Kidney capillary endothelial cell (primary cell): ENCODE measurements at places on chromosomes 5 and 9.
A peak's percentile ranks its signal among the peaks of the same experiment; 100 is the strongest.

GRCh38 chr5:148202531-148203203 lies at the start of gene SPINK6:
Gene SPINK6 (plus strand): TSS chr5:148203042. CDS start chr5:148203097, 55 bp downstream.
- DNase-seq, result no peak

DNA sequence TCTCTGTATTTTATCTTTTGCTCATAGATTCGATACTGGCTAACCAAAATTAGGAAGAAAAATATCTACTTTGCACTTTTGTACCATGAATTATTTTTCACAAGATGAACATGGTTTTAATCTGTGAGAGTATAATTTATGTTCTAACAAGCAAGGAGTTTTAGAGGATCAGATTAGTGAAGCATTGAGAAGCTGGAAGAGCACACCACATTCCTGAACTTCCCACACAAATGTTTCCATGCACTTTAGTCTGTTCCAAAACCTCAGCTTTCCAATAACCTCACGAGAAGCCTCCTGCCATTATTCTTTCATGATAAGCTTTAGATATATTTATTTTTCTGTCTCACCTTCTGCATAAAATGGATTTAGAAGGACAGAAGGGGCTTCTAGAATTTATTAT lies 98.7 kb upstream of the MPDZ start:
- DNase-seq, result no peak

- no peak for DNase-seq
Observed at GRCh38 chr9:83469722-83470121, 68.5 kb downstream of the FRMD3 start.

- DNase-seq, result no peak
Observed at GRCh38 chr9:101073122-101073521, 44.6 kb downstream of the PLPPR1 start.

GRCh38 chr5:21806943-21807342 lies 1046.2 kb downstream of the CDH12 start:
- no peak for DNase-seq

- DNase-seq, result peak; percentile 38
Observed at GRCh38 chr5:149667084-149667828, 62.9 kb upstream of the PPARGC1B start.

DNA sequence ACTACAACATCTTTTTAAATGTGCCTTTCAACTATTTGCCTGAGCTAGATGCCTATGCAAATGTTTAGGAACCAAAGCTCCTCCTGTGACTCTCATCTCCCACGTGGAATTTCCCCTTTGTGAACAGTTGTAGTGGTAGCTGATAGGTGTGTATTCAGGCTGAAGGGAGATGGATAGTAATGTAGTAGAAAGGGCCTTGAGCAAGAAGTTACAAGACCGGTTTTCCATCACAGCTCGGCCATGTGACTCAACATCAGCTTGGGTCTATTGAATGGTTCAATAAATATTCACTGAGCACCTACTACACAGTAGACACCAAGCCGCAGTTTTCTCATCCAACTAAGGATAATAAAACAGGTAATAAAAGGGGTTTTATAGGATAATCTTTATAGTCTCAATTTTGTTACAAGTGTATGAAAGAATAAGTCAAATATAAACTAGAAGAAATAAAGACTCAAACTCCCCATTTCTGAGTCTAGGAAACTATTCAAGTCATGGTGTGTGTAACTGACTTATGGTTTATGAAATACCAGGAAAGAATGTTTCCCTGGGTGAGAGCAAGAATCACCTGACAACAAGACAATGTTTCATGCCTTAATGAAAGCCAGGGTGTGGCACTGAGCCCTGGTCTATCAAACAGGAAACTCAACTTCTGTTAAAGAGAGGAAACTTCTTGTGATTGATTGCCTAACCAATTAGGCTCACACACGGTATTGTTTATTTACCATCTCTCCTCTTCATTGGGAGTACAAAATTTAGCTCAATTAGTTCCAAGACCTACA lies 187.1 kb upstream of the SPEF2 start:
- DNase-seq, result no peak

- peak; percentile 32 for DNase-seq
Observed at GRCh38 chr5:82793808-82794419, 283.3 kb downstream of the TMEM167A start.

DNA sequence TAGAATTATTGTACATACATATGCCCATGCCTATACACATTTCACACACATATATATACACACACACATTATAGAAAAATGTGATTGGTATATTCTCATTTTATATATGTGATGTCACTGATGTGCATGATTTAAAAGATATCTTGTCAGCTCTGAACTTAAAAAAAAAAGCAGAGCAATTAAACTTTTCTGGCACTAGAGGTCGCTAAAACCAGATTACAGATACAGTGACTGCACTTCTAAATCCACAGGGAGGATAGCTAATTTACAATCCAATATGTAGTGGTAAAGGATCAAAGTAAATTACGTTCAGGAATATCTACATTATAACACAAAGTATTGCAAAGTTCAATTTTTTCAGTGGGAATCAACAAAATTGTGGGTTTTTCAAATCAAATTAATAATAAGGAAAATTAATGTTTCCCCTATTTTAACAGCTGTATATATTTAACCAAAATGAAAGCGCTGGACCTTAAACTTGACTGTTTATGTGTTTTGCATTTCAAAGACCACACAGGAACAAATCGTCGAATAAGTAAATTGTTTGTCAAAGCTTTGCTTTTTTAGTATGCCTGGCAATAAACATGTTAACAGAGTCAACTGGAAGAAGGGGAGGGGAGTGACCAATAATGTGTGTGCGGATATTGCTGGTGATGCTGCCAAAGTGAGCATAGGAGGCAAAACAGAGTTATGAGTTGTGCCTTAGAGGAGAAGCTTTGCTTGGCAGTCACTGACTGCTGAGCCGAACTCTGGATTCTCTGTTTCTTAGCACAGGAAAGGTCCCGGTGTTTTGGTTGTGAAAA lies 1201.4 kb upstream of the C9orf72 start:
- DNase-seq, result peak; percentile 15

- no peak for DNase-seq
Observed at GRCh38 chr5:149745212-149745942, 15.3 kb downstream of the PPARGC1B start.

GRCh38 chr5:36887532-36887931 lies 11.0 kb downstream of the NIPBL start:
- DNase-seq, result no peak

DNA sequence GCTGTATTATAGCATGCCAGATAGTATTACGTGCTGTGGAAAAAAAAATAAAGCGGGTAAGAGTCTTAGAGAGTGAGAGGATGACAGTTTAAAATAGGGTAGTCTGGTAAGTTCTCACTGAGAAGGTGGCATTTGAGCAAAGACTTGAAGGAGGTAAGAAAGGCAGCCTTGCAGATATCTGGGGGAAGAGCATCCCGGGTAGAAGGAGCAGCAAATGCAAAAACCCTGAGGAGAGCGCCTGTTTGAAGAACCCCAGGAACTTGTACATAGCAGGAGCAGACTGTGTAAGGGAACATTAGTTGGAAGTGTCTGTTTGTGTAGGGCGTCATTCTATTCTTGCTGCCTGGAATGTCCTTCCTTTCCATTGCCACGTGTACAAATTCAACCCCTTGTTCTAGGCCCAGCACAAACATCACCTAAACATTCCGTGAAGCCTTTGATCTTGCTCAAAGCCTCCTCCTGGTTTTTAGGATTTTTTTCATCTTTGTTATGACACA lies 2.6 kb downstream of the AP3S1 start:
- no peak for DNase-seq

- DNase-seq, result peak; percentile 44
Observed at GRCh38 chr5:52893105-52893504, 96.0 kb upstream of the ITGA2 start.

GRCh38 chr9:137679249-137679648 lies 60.4 kb downstream of the EHMT1 start:
- DNase-seq, result peak; percentile 46

DNA sequence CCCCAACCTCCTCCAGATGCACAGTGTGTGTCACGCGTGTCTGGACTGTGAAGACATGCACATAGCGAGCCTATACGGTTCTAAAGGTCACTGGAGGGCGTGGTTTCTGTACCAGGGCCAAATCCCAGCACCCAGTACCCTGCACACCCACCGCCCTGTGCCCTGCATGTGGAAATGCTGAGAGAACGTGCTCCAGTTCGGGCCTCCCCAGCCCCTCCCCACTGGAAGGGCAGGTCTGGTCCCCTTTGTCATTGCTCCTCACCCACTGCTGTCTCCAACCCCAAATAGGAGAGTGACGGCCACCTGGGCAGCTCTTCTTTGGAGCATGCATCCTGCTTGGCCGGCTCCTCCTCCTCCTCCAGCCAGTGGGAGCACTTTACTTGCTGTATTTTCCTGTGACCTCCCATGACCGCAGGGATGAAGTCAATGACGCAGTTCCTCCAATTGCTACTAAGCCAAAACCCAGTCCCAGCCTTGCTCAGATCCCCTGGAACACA lies 116.7 kb downstream of the WNK2 start:
- DNase-seq, result no peak

DNA sequence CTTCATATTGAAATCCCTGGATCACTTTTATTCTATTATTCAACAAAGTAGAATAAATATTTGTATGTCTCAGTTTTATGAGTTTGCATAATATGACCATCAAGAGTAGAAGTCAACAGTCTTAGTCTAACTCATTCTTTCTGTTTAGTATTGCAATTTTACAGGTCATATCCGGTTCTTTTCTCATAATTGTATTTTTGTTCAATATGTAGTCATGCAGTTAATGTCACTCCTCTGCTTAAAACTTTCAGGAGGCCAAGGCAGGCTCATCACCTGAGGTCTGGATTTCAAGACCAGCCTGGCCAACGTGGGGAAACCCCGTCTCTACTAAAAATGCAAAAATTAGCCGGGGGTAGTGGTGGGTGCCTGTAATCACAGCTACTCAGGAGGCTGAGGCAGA lies 148.4 kb upstream of the TRPM3 start:
- DNase-seq, result no peak

DNA sequence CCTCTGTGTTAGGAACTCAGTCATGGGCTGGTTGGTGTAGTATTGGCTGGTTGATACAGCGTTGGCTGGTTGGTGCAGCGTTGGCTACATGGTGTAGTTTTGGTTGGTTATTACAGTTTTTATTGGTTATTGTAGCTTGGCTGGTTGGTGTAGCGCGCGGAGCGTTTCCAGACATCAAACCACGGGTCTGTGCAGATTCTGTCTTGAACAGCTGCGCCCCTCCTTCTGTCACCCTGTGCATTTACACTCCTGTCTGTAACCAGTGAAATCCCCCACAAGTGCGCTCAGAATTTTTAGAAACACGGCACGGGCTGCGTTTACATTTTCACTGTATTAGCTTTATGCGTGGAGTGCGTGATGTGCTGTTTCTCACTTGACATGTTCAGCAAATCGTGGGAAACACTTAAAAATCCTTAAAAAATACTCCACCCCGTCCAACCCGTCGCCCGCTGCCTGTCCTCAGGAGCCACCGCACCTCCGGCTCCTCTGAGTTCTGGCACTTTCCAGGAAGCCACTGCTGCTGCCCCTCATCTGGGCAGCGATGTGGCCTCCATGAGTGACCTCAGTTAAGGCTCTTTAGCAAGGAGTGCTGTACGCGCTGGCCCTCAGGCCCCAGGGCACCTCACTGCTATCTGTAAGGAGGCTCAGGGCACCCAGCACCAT lies 20.8 kb downstream of the NKD2 start:
- no peak for DNase-seq

GRCh38 chr5:79560771-79561524 lies 47.0 kb upstream of the HOMER1 start:
- no peak for DNase-seq

GRCh38 chr9:2180154-2180553 lies 165.0 kb downstream of the SMARCA2 start:
- no peak for DNase-seq

DNA sequence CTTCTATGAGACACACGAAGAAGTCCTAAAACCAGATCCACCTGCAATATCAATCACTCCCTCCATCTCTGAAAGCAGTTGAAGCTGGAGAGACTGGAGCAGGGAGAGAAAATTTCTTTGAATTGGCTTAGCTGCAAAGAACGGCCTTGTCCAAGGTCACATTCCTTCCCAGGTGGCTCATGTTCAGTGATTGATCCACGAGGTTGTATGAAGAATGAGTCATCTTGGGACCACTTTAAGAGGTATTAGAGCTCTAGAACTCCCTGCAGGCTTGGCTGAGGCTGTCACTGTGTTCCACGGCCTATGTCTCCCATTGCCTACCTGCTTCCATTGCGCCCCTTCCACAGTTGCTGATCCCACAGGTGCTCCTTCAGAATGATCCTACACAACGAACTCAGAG lies 68.2 kb downstream of the HMHB1 start:
- no peak for DNase-seq

DNA sequence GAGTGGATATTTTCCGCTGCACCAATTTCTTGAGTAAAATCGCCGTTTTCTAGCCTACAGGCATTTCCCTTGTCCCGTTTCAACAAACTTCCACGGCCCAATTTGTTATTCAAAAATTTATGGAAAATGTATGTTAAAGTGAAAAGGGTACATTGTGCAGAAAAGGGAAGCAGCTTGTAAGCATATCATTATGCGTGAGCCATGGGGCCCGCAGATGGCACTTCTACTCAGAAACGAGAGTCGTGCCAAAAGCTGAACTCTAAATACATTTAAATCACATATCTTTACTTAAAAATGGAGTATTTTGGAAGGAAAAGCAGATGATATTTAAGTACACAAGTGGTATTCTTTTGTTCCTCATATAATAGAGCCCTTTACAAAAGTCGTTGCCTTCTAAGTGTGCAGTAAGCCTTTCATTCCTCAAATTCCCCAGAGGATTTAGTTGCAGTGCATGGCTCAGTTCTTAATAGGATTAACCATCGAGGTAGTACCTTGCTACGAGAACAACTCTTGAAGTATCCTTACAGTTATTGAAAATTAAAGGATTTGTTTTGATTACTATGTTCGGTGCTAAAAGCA lies 1227.2 kb upstream of the WWC1 start:
- DNase-seq, result no peak

- DNase-seq, result no peak
Observed at GRCh38 chr5:177523711-177524538, 7.2 kb upstream of the DDX41 start.

GRCh38 chr9:70484232-70485130 lies 70.0 kb upstream of the KLF9 start:
- DNase-seq, result peak; percentile 69

DNA sequence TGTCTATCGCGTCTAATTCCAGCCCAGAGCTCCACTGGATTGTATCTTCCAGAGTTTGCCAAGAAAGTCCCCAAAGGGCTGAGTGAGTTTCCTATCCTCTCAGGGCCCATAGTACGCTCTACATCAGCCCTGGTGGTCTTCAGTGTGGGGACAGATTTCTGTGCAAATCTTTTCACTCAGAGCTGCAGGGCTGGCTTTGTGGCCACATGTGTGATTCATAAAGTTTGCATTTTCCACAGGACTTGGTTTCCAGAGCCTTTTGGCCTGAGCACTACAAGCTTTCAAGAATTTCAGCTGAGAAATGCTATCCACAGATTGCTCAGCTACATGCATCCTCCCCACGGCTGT lies 76.7 kb upstream of the CXCL14 start:
- DNase-seq, result no peak

DNA sequence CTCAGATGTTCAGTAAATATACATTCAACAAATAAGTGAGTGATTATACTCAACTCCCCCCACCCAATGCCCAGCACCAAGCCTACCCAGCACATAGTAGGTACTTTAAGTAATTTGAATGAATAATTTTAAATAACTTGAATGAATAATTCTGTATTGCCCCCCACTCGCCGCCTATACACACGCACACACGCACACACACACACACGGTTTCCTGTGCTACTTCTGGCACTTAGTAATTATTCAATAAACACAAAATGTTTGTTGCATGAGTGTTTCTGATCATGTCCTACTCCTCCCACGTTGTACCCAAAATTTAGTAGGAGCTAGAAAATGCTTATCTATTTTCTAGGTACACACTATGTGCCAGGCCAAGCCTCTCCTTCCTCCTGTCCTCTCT lies 16.2 kb downstream of the PCDH12 start:
- DNase-seq, result no peak

- DNase-seq, result no peak
Observed at GRCh38 chr9:82124090-82124489, 135.5 kb downstream of the SPATA31D1 start.
